ENCODE measurements at places on chromosomes 3 and 15.

GRCh38 chr3:61087465-61087864 lies 163.8 kb downstream of the FHIT start:
- DNase-seq = no peak

- no peak for DNase-seq
These were observed 18.7 kb upstream of the EOGT start for GRCh38 chr3:69032142-69032541.

DNA sequence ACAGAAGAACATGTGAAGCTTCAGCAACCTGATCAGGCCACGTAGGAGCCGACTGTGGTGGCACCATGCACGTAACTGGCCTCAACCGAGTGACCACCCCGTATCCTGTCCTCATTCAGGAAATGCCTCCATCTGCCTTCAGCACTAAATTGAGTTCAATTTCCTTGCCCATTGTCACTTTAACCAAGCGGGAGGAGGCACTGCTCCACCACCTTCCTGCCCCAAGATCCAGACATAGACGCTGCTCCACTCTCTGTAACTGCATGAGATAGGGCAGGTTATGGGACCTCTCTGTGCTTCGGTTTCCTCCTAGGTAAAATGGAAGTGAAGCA lies 80.1 kb upstream of the POMGNT2 start:
- DNase-seq = no peak

DNA sequence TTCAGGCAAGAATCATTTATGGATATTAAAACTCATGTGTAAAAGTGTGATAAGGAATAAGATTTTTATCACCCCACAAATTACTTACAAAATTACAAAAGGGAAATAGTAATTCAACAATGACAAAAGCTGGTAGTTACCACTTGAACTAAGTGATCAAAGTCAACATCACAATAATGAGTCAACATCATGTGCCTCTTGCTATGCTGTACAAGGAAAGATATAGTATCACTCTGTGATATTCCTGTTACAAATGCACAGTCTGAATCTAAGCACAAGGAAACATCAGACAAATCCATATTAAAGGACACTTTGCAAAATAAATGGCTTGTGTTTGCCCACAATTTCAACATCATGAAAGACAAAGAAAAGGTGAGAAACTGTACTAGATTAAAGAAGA lies 90.5 kb upstream of the PLCL2 start:
- no peak for DNase-seq

DNA sequence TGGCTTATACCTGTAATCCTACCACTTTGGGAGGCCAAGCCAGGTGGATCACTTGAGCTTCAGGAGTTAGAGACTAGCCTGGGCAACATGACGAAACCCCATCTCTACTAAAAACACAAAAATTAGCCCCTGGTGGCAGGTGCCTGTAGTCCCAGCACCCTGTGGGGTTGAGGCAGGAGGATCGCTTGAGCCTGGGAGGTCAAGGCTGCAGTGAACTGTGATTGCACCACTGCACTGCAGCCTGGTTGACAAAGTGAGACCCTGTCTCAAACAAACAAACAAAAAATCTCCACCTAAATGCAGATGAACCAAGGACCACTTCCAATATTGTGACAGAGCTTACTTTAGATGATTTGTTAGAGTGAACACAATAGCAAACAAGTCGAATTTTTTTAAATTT lies 53.7 kb downstream of the TP53BP1 start:
- DNase-seq = no peak

GRCh38 chr3:148450819-148451218 lies 246.9 kb upstream of the AGTR1 start:
- DNase-seq = no peak

- no peak for DNase-seq
These were observed 155.5 kb upstream of the SLC24A5 start for GRCh38 chr15:47965297-47965696.

GRCh38 chr3:53142986-53143385 lies 12.8 kb upstream of the RFT1 start:
- DNase-seq = no peak

DNA sequence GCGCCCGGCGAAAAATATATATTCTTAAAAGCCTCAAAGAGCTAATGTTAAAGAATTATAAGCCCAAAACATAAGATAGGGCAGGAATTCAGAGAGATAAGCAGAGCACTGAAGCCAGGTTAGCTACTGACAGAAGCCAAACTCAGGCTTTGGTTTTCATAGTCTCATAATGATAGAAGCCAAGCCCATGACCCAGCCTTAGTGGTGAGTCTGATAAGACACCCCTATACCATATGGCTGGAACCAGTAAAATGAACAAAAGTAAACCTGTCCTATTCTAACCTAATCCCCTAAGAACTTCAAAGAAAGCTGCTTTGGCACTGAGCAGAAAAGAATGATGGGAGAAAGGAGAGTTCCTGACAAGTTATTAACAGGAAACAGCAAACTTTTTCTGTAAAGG lies 25.9 kb downstream of the MYO9A start:
- no peak for DNase-seq

DNA sequence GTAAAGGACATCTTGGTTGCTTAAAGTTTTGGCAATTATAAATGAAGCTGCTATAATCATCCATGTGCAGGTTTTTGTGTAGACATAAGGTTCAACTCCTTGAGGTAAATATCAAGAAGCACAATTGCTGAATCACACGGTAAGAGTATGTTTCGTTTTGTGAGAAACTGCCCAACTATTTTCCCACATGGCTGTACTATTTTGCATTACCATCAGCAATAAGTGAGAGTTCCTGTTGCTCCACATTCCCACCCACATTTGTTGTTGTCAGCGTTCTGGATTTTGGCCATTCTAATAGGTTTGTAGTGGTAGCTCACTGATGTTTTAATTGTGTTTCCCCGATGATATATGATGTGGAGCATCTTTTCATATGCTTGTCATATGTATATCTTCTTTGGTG lies 118.5 kb upstream of the KCNMB2 start:
- DNase-seq = no peak

DNA sequence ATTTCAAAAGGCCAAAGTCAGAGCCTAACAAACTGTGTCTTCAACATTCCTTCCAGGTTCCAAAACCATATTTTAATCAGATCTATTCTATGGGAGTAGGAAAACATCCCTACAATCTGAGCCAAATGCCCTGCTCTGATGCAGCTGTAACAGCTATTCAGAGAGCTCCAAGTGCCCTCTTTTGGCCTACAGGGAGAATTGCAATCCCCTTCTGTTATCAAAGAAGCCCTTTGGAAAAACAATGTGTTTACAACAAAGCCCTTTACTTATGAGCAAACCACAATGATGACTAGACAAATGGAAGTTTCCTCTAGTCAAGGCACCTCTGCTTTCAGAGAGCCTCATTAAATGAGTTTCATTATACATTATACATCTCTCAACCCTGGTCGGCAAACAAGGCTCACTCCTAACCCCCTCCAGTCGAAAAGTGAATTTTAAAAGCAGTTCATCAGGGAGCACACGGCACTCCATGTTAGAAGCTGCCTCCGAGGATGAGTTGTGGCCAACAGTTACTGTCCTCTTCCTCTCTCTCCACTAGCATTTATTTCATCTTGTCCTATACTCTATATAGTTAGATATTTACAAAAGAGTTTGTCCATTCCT lies 42.6 kb upstream of the TMCO5A start:
- no peak for DNase-seq

GRCh38 chr3:177329854-177330253 lies 132.6 kb upstream of the TBL1XR1 start:
- DNase-seq = no peak

- no peak for DNase-seq
These were observed 254.0 kb downstream of the SLCO3A1 start for GRCh38 chr15:92107510-92107909.

- no peak for DNase-seq
These were observed 1.1 kb downstream of the TBC1D2B start for GRCh38 chr15:78076231-78077052.

DNA sequence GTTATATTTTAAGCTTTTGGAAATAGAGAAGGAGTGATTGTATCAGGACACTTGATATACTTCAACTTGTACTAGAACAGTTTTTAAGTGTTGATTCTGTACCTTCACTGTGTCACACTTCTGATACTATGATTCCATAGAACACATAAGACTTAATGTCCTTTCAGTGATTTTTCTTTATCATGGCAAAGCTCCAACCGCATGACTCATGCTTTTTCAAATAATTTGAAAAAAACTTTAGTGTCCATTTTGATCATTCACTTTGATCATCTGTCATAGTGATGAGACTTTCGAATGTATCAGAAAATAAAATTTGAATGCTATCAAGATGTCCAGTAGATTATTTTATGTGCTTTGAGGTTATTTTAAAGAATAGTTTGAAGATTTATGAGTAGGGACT lies 32.0 kb downstream of the AP4E1 start:
- DNase-seq = no peak

GRCh38 chr3:146517684-146518435 lies 26.5 kb downstream of the PLSCR1 start:
- DNase-seq = no peak

- no peak for DNase-seq
These were observed 1460.4 kb upstream of the ALCAM start for GRCh38 chr3:103906304-103906703.

DNA sequence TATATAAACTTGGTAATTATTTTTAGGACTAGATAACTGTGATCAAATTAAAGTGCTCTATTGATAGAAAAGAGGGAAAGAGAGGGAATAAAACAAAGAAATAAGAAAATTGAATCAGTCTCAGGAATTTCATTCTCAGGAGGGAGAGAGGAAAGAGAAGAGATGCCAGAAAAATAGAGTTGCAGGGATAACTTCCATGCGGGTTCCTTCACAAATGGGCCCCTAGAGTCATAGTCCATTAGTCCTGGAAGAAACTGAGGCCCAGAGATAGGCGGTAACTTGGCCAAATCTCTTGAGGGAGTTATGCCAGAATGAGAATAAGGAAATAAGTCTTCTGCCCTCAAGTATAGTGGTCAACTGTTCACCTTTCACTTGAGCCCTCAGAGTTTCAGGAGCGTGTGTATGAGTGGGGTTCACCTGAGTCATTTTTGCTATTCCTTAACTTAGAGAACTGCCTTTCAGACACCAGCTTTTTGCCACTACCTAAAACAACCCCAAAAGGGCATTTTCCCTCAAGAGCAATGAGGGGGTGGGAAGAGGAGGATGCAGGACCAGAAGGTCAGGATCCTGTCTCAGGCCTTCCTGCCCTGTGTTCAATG lies 192.6 kb downstream of the MEX3B start:
- no peak for DNase-seq

DNA sequence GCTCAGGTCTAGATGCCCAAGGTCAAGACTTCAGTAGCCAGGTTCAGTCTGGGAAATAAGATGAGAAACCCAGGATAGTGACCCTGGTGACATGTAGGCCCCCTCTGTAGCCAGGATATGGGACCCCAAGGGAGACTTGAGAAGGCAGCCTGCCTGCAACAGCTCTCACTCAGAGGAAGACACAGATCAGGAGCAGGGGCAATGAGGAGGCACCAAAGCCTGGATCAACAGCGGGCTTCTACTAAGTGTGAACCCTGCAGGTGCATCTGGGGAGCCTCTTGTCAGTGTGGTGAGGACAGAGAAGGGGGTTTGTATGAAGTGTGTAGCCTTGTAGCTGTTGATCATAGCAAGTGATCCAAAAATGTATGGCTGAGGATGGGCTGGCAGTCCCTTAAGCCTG lies 25.4 kb downstream of the PLA2G4F start:
- DNase-seq = no peak

GRCh38 chr3:8503461-8503860 lies 1.8 kb downstream of the LMCD1 start:
- no peak for DNase-seq

DNA sequence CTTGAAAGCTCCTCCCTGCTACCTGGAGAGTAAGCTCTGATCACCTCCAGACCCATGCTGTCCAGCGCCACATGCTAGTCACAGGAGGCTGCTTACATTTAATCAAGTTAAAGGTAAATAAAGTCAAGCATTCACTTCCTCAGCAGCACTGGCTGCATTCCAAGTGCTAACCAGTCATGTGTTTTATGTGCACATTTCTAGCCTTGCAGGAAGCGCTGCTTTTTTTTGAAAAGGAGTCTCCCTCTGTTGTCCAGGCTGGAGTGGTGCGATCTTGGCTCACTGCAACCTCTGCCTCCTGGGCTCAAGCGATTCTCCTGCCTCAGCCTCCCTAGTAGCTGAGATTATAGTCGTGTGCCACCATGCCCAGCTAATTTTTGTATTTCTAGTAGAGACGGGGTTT lies 279.2 kb downstream of the GABRG3 start:
- no peak for DNase-seq

DNA sequence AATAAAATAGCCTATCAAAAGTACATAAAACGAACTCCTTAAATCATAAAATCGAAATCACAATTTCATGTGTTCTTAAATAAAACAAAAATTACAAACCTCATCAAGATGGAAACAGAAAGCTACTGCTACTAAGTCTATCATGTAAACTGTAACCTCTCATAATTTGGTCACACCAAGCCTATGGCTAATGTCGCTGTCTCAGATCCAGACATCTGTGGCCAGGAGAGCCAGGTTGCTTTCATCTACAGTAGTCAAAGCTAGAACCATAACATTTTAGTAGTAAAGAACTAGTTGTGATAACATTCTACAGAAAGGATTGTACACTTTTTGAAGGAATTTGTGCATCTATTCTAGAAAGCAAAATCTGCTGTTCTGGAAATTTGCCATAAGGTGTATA lies 197.4 kb upstream of the MBNL1 start:
- no peak for DNase-seq

GRCh38 chr3:119145500-119146167 lies at the start of gene TEX55:
TSS of gene TEX55 (plus strand) at chr3:119146165. CDS start at chr3:119146190, 25 bp downstream.
- DNase-seq = no peak

DNA sequence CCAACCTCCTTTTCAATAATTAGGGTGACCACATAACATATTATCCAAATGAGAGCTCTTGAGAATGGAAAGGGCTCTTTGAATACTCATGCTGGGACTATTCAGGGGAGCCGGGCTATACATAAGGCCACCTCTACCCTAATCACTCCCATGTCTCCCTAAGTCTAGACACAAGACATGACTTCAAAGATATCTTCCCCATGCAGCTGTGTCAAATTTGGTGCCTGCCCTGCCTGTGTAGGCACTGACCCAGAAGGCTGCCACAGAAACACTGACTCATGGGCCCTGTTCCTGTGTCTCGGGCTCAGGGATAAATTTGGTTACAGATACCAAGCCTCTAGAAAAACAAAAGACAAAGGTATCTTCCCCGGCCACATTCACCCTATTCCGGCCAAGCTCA lies 70.3 kb downstream of the MYLK start:
- DNase-seq = no peak

DNA sequence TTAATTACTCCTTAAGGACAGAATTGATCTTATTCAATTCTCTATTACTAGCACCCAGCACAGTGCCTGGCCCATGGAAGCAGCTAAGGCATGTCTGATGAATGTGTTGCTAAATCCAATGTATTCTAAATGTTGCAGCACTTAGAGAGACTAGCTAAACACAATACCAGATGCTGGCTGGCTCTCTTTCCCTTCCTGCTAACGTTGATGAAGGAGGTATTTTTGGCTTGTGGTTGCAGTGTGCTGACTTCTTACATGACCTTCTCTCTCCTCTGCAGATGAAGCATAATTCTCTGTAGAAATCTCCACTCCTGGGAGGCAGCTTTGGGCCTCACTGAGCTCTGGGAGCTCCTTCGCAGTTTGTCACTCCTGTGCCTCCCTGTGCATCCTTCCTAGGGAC lies 183.6 kb downstream of the PEX5L start:
- no peak for DNase-seq

GRCh38 chr3:25558796-25559195 lies 105.9 kb downstream of the TOP2B start:
- DNase-seq = no peak

- no peak for DNase-seq
These were observed 54.7 kb downstream of the RPL22L1 start for GRCh38 chr3:170815340-170815739.

GRCh38 chr3:194117104-194117845 lies 18.7 kb upstream of the HES1 start:
- no peak for DNase-seq
